Activated naive CD4-positive, alpha-beta T cell (primary cell): ENCODE measurements at places on chromosomes 5 and 9.

DNA sequence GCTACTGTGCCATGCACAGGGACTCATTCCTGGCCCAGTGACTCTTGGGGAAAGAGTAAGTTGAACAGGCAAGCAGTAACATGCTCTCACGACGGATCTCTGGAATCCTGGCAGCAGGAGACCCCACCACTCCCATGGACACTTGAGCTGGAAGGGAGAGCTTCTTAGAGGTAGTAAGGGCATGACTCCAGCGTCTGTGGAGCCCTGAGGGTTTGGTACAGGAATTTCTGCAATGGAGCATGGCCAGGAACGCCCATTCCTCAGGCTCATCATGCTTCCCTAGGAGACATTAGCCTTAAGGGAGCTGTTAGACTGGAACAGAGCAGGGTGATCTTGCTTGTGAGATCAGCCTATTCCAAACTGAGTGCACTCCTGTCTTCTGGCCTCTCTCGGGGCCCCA is 212.9 kb downstream of the MAT2B start:
- no peak for DNase-seq

- no peak for DNase-seq
Observed at GRCh38 chr5:115842952-115843351, 1.2 kb downstream of the AP3S1 start.

GRCh38 chr9:96620832-96621269 is 1.2 kb upstream of the CDC14B start:
- DNase-seq, result no peak

GRCh38 chr9:89588271-89588879 is 16.4 kb upstream of the GADD45G start:
- DNase-seq, result no peak

- no peak for DNase-seq
Observed at GRCh38 chr5:74567411-74567995, 73.0 kb downstream of the ENC1 start.

- no peak for DNase-seq
Observed at GRCh38 chr5:523441-524222, 617 bp downstream of the SLC9A3 start.

- no peak for DNase-seq
Observed at GRCh38 chr5:76438025-76438424, 34.9 kb downstream of the IQGAP2 start.

DNA sequence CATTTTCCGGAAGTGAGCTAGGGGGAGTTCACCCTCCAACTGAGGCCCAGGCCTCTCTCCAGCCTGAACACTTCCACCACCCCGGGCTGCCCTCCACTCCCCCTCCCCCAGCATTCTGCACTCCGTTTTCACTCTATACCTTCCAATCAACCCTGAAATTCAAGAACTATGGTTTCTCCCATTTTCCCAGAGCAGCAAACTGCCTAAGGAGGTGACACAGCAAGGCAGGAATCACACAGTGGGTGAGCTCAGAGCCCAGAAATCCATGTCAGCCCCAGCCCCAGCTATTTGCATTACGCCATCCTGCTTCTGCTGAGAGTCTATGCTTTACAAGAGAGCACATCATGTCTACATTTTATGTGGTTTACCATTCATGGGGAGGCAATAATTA is 11.9 kb downstream of the MSX2 start:
- no peak for DNase-seq

DNA sequence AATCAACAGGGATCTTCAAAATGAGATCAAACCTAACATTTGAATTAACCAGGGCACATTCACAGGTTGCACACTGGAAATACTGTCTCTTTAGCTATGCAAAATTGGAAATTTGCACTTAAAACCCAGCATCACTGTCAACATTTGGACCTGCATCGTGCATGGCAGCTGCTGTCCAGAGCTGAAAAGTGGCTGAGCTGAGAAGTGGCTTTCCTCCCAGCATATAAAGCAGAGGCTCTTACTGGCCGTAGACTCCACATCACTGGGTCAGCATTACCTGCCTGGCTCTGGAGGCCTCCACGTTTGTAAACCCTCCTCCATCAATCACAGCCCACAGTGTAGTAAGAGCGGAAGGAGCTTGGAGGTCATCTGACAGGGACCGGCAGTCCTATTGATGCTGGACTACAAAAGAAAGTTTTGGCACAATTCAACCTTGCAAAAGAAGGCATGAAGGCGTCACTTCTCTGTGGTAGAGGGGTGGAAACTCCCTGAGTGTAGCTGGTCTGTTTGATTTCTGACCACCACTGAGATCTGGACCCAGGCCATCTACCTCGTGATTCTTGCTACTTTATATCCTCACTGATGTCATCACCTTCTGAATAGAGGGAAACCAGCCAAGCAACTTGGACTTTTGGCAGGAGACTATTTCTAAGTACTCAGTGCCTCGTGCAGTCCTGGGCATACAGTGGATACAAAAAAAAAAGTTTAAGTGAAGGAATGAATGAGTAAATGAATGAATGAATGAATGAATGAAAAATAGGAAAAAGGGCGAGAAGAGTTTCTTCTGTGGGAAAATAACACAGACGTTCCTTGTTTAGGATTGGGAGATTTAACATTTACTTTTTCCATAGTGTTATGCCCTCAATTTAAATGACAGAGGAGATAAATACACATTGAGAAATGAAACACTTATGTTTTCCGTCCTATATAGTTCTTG is 14.8 kb downstream of the RASEF start:
- no peak for DNase-seq

DNA sequence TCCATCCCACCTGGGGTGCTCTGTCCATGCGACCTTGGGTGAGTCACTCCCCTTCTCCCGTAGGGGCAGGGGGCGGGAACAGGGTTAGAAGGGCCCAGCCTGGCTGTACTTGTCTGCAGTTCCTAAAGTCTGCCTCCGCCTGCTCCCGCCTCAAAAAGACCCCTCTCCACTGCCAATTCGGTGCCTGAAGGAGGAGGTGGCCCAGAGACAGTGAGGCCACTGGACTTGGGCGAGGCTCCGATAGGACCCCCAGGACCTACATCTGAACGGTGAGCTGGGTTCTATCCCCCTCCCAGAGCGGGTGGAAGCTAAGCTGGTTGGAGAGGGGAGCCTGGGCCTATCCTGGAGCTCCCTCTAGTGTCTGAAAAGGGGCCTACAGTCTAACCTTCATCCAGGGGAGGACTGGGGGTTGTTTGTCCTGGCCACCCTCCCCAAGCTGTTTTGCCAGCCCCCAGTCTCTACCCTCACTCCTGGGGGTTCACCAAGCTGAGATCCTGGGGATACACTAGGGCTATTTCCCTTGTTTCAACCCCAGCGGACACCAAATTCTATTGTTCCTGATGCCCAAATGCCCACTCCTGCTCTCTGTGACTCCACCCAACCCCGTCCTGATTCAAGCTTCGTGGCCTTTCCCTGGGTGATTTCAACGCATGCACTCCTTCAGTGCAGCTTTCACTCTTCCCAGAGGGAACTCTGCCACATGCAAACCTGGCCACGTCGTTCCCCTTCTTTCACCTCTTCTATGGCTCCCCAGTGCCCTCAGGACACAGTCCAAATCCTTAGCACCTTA is 6.1 kb upstream of the CRB2 start:
- peak; percentile 17 for DNase-seq

GRCh38 chr5:54793468-54794134 is 191.8 kb downstream of the ESM1 start:
- DNase-seq, result no peak

DNA sequence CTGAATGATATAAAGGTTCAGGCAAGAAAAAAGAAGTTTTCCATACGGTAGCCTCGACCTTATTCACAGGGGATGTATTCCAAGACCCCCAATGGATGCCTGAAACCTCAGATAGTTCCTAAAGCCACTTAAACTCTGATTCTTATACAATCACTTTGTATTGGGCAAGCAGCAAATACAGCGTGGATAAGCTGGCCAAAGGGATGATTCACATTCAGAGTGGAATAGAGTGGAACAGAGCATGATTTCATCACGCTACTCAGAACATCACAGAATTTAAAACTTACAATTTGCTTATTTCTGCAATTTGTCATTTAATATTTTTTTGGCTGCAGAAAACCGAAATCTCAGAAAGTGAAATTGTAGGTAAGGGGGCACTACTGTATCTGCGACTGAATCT is 40.5 kb upstream of the CDH18 start:
- DNase-seq, result no peak

GRCh38 chr5:131214609-131215227 is 44.0 kb downstream of the LYRM7 start:
- no peak for DNase-seq
